Large intestine (tissue), 12 donors: ENCODE measurements at places on chromosomes 1 and 21. TPM values are rescaled to one million over a fixed set of nuclear protein-coding genes. Genes with fewer than 3 reads are reported as not detected.

Gene TRPM2
- polyA plus RNA-seq, result 2.2 TPM

Gene FAM72C
- 1.6 TPM for polyA plus RNA-seq

Gene LCE2B
- polyA plus RNA-seq, result not detected

Gene LPAR3
- 1.1 TPM for polyA plus RNA-seq

Gene IGSF5
- polyA plus RNA-seq, result 0.67 TPM

Gene SLC44A3
- 70.5 TPM for polyA plus RNA-seq

Gene RBP7
- polyA plus RNA-seq, result 3.3 TPM

Gene LIN28A
- polyA plus RNA-seq, result 0.03 TPM

Gene KCNH1
- polyA plus RNA-seq, result 0.25 TPM

Gene LCE1A
- not detected for polyA plus RNA-seq

Gene IFI44
- polyA plus RNA-seq, result 14.5 TPM

DNA sequence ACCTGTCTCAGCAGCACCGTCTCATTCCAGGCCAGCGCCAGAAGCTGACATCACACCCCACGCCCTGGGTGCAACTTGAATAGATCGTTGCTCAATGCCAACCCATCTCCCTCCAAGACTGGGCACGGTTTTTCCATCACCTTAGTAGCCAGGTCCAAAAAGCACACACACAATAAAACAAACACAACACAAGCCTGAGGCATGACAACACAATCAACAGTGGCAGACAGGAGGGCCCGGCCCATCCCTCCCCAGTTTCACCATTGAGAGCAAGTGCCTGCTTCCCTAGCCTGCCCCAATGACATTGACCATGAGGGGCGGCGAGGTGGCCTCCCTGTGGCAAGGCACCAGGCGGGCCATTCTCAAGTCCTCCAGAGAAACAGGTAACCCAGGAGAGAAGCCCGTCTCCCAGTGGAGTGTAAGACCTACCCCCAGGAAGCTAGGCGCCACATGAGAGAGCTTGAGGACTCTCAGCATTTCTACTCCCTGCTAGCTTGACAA lies 2.7 kb downstream of the IFFO2 start:
- no peak for DNase-seq

DNA sequence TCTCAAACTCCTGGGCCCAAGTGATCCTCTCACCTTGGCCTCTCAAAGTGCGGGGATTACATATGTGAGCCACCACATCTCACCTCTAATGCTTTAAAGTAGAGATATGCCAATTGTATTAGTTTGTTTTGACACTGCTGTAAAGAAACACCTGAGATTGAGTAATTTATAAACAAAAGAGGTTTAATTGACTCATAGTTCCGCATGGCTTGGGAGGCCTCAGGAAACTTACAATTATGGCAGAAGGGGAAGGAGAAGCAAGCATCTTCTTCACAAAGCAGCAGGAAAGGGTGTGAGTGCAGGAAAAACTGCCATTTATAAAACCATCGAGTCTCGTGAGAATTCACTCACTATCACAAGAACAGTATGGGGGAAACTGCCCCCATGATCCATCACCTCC lies 3.5 kb upstream of the MYCL start:
- peak; percentile 0 for DNase-seq

DNA sequence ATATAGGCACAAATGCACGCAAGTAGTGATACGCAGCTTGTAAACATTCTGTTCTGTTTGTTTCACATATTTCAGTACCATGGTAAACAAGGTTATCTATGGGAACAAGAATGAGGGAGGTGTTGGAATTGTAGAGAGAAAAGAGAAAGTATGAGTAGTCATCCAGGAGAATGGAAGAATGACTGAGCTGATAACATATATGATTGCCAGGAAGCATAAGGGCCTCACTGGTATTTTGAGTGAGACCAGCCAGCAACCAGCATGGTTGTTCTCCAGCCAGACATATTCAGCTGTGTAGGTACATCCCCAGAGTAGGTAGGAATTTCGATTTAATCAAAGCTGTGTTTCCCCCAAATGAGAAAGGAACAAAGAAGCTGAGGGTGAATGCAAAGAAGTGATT lies 58.9 kb upstream of the ARTN start:
- no peak for DNase-seq

DNA sequence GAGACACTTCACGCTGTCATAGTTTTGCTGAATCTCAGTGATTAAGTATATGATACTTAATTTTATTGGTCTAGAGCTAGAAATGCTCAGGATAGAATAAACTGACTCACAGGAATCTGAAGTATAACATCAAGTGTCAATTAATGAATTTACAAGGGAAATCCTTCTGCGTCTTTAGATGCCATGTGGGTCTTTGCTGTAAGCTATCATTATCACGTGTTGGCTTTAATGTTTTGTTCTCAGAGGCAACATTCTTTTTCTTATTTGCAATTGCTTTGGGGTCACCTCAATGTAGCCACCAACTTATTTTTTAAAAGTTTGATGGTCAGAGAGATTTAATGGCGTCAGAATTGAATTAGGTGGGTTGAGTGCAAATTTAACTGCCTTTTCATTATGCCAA lies 680.1 kb upstream of the PTBP2 start:
- no peak for DNase-seq

- DNase-seq, result no peak
Observed at GRCh38 chr1:236494586-236495466, 29.0 kb upstream of the LGALS8 start.

- DNase-seq, result no peak
Observed at GRCh38 chr1:197178998-197179397, 32.5 kb upstream of the ASPM start.

DNA sequence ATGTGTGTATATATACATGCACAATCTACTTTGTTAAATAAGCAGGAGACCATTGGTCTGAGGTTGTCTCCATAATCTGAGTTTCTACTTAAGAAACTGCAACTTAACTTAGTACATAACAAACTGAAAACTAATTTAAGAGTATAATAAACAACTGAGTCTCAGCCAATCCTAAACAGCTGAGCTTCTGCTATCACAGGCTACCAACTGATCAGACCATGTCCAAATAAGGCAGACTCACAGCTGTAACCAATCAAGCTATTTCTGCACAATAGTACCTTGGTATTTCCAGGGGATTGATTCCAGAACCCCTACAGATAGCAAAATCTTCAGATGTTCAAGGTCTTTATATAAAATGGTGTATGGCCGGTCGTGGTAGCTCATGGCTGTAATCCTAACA lies 26.0 kb upstream of the C1orf146 start:
- no peak for DNase-seq

DNA sequence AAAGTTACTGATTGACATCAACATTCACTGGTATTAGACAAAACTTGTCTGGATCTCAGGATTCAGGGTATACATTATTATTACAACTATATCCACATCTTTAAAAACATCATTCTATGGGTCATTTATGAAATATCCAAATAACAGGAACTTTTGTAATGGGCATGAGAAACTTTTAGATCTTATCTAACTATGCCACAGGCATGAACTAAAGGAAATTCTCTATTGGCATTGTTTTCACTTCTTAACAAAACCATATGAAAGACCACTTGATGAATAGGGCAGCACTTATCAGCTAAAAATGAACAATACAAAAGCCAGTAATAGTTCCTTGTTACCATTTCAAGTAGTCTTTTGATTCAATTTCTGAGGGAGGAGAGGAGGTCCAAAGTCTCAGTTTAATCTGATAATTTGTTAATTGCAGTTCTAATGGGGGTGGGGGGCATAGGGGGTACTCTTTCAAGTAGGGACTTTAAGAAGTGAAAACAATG lies 30.8 kb upstream of the CPLANE2 start:
- DNase-seq, result no peak

- no peak for DNase-seq
Observed at GRCh38 chr1:23273450-23274133, 56.3 kb upstream of the HTR1D start.

DNA sequence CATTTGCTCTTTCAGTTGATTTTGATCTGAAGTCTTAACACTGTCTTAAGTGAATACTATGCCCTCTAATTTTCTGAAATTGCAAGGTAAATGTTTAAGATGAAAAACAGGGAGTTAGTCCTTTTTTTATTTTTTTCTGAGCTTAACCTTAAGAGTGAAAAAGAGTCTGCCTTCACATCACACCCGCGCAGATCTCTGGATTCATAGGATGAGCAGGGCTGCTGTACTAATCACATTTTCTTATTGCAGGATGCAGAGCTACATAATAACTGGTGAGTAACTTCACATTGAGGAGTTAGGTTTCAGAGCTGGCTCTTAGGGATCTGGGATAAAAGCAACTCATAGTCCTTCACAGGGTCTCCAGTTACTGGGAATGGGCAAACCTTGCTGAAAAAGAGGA lies 188.7 kb upstream of the ATP1B1 start:
- no peak for DNase-seq

DNA sequence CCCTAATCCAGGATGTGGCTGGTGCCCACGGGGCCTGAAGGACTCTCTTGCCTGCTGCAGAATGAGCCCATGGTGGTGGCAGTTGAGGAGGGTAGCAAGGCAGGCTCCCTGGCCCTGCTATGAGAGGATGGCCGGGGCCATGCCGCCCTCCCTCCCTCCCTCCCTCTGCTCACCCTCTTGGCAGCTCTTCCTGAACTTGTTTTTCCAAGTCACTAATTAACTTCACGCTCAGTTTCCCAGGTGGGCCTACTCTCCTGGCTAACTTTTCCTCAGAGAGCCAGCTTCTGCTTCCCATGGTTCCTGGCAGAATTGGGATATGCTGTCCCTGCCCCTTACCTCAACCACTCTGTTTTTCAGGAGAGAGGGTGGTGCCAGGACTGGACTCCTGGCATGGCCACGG lies 10.2 kb downstream of the KCNC4 start:
- no peak for DNase-seq

DNA sequence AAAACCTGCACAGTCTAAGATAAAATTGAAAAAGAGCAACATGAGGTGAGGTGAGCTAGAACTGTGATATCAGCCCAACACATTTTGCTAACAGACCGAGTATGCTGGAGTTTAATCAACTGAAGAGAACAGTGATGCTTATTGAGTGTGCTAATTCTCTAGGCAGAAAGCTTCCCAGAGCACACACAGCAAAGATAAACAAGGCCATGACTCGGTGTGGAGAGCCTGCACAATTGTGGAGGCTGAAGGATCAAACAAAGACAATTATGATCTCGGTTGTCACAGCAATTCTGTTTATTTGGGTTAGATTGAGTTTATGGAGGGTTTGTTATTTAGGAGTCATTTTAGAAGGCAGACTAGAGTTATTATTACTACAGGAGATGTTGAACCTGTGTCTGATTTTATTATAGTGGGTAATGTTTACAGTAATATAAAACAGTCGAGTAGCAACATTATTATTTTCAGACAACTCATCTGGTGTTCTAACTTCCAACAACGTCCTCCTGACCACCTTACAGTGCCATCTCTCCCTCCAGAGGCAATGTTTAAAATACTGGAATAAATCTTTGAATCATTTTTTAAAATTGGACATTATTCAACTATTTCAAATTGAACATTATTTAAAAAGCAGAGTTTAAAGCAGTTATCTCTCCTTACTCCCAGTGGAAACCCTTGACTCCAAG lies 40.2 kb downstream of the DPT start:
- DNase-seq, result no peak

GRCh38 chr1:183227422-183228346 lies 41.6 kb downstream of the LAMC2 start:
- DNase-seq, result peak; percentile 26

GRCh38 chr1:116878804-116879477 lies 30.8 kb upstream of the PTGFRN start:
- no peak for DNase-seq

GRCh38 chr1:207842506-207842905 lies 68.4 kb downstream of the CD34 start:
- no peak for DNase-seq

DNA sequence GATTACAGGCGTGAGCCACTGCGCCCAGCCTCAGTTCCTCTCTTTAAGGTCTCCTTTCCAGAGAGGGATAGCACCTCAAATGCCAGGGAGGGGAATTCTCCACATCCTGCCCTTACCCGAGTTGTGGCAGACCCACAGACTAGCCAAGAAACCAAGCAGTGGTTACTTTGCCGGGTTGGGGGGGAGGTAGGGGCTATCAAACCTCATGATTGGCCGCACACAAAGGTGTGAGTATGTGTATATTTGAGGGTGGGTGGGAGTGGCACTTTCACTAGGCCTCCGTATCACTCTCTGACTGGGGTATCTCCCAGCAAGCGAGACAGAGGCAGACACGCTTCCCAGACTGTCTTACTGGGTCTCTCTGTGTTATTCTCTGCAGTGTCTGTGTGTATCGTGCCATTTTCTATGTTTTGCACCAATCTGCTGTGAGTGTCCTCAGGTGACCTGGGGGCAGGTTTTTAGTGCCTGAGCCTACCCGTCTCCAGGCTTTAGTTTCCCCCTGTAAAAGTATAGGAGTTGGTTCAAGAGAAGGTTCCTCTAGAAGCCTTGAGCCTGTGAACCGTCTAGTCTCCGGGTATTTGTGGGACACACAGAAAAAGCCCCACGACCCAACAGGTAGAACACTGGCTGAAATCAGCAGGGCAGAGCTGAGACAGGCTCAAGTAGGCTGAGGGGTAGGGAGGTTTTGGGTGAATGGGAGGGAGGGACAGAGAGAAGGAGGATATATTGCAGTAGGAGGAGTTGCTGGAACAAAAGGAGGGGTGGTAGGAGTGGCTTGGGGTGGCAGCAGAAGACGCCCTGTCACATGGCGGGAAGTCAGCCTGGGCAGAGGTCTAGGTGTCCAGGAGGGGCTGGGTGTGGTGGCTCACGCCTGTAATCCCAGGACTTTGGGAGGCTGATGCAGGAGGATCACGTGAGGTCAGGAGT lies 10.3 kb downstream of the LMNA start:
- peak; percentile 62 for DNase-seq

DNA sequence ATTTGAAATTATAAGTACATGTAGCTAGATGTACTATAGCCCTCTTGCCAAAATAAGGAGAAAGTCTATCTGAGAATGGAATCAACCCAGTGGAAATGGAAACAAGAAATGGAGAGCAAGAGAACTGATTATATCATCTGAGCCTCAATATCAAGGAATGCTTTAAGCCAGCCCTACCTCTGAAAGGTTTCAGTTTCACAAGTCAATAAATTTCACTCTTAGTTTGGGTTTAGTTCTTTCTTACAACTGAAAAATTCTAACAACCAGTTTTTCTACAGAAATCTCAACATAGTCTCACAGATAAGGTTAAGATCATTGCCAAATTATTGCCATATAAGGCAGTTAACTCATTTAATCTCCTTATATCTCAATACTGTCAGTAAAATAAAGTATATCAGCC lies 80.0 kb downstream of the EPS15 start:
- no peak for DNase-seq

- no peak for DNase-seq
Observed at GRCh38 chr1:221174330-221174993, 295.2 kb downstream of the HLX start.
